A549 treated with Mapracorat at 1 μM for 4 hours (cell line): ENCODE measurements at places on chromosomes 6 and 20. TPM values are rescaled to one million over a fixed set of nuclear protein-coding genes. Genes with fewer than 3 reads are reported as not detected.

SMLR1 gene
- not detected in 5 replicates for total RNA-seq

ZNF133 gene
- 10.4 to 15.1 TPM (median 11.6 TPM) in 5 replicates for total RNA-seq

FAM217A gene
- not detected in 5 replicates for total RNA-seq

PACSIN1 gene
- 0.04 to 0.07 TPM (median 0.05 TPM) in 4 of 5 replicates, not detected in the other for total RNA-seq

FOXF2 gene
- 17.3 to 24.3 TPM (median 23.1 TPM) in 5 replicates for total RNA-seq

TREM1 gene
- 0.13 to 0.50 TPM (median 0.24 TPM) in 5 replicates for total RNA-seq
